ENCODE measurements at places on chromosomes 7 and 10.
A peak's percentile ranks its signal among the peaks of the same experiment; 100 is the strongest.

- DNase-seq = no peak
These were observed 49.4 kb upstream of the EGFR start for GRCh38 chr7:54969208-54969967.

GRCh38 chr10:93579985-93580711 lies 13.7 kb downstream of the FFAR4 start:
- DNase-seq = no peak

DNA sequence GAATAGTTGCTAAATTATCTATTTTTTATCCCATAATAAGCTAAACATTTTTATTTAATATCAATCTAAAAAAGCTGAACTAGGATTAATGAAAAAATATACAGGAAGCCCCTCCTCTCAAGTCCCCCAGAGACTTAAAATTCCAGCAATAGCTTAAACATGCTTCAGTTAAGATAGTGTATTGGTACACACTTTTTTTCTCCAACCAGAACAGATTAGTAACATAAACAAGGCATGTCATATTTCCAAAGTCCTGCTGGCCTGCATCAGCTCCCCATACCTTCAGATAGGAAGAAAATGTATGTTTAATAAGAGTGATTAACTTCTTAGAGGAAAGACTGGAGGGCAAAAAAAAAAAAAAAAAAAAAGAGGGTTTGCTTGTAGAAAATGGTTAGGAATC lies 7.1 kb downstream of the TBX20 start:
- DNase-seq = no peak

DNA sequence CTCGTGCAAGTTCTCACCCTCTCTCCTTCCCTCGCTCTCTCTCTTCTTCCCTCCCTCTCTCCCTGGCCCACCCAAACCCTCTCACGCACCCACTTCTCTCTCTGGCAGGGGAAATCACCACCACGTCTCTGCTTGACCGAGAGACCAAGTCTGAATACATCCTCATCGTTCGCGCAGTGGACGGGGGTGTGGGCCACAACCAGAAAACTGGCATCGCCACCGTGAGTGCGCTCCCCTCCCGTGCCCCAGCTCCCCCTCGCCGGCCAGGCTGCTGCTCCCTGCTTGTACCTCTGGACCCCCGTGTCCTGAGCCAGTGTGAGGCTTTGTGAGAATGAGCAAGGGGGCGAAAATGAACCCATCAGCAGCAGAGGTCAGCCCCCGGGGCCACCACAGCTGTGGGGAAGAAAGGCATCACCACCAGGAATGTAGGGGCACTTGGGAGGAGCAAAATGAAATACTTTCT lies 25.5 kb downstream of the C10orf105 start:
- no peak for DNase-seq

- DNase-seq = no peak
These were observed 232.5 kb upstream of the FZD1 start for GRCh38 chr7:91031757-91032156.

DNA sequence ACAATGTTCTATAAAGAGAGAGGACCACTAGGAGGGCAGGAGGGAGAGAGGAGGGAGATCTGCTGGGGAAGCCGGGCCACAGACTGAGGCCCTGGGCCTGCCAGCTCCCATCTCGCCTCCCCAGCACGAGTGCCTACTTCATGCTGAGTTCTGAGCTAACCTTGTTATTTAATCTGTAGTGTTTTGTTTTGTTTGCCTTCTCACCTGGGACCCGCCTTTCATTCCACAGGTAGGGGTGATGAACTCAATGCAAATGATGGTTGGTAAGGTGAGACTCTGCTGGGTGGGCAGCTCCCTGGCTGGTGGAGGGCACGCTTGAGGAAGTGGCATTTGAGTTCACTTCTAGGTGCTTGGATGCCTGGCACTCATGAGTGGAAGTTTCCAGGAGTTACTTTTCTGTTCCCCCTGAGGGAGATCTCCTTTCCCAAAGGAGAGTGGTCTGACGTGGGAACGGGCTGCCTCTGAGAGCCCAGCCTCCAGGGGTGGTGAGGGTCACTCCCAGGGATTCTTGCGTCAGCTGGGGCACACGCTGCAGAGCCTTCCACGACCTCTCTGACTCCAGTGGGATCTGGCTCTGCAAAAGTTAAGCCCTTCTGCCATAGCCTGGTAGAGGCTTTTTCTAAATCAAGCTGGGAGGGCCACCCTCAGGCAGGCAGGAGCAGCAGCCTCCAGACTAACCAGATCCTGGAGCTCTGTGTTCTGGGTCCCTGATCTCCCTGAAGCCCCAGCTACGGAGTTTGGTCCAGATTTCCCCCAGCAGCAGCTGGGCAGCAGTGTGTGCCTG lies 22.4 kb downstream of the UBTD1 start:
- no peak for DNase-seq

GRCh38 chr7:157613575-157614322 lies 276.9 kb downstream of the DNAJB6 start:
- no peak for DNase-seq

- no peak for DNase-seq
These were observed 233.3 kb downstream of the SLC25A13 start for GRCh38 chr7:96088579-96088978.

GRCh38 chr7:139753693-139754111 lies 24.1 kb downstream of the HIPK2 start:
- no peak for DNase-seq

GRCh38 chr7:123687161-123687560 lies 31.5 kb downstream of the LMOD2 start:
- DNase-seq = no peak

GRCh38 chr10:96666741-96667140 lies 53.6 kb downstream of the PIK3AP1 start:
- no peak for DNase-seq

- peak; percentile 81 for DNase-seq
These were observed 22.4 kb downstream of the STN1 start for GRCh38 chr10:103895411-103896186.

DNA sequence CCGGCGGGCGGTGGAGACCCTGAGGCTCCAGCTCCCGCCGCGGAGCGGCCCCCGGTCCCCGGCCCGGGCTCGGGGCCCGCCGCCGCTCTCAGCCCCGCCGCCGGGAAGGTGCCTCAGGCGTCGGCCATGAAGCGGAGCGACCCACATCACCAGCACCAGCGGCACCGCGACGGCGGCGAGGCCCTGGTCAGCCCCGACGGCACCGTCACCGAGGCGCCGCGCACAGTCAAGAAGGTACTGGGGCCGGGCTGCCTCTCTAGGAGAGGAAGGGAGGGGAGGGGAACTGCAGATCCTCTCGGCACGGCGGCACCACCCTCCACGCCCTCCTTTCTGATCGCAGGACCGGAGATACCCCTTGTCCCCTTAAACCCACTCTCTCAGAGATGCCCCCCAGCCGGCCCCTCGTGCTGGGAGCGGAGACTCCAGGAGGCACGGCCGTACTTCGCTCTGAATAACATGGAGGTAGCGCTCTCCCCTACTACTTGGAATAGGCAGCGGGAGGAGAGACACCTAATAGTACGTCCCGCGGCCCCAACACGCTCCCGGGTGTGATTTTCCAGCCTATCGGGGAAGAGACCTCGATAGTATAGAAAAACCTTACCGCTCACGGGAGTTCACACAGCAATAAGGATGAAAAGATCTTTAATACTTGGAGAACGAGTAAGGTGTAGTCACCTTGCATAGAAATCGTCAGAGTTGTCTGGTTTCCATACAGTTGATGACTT lies 538 bp downstream of the AHCYL2 start:
- peak; percentile 23 for DNase-seq

GRCh38 chr7:102896585-102896984 lies 16.2 kb upstream of the LRRC17 start:
- no peak for DNase-seq

GRCh38 chr7:69681181-69681580 lies 82.9 kb downstream of the AUTS2 start:
- no peak for DNase-seq

GRCh38 chr10:110758128-110758765 lies 113.5 kb upstream of the PDCD4 start:
- DNase-seq = no peak

GRCh38 chr7:135447748-135448147 lies 62.2 kb downstream of the CNOT4 start:
- no peak for DNase-seq

- DNase-seq = no peak
These were observed 102.1 kb downstream of the DOCK4 start for GRCh38 chr7:112104120-112104519.

GRCh38 chr7:153190986-153191385 lies 431.4 kb downstream of the ACTR3B start:
- no peak for DNase-seq

DNA sequence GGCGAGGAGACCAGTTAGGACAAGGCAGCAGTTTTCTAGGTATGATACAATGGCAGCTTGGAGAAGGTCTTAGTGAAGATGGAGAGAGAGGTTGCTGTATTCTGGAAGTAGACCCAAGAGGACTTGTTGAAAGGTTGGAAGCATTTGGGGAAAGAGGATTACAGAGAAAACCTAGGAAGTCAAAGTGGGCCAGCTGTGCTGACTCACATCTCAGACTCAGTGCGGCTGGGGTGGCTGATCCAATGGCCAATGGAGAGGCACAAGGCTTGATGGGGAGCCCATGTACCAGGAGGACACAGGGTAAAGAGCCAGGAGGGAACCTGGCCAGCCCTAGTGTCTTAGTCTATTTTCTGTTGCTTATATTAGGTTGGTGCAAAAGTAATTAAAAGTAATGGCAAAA lies 194.5 kb upstream of the GALNT17 start:
- DNase-seq = no peak

DNA sequence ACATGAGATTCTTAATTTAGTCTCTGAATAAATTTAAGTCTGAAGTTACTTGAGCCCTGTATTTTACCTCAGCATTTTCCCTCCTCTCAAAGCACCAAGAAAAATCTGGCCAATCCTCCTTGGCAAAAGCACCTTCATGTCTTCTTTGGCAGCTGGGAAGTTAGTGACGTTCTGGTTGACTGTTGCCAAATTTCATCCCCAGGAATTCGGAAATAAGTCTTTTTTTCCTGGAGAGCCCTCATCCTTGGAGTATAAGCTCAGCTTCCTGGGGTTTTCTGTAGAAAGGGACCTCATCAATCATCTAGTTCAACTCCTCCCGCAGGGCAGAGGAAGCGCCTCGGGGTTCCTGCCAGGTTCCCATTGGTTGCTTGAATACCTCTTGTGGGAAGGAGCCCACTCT lies 377.6 kb downstream of the PHTF2 start:
- peak; percentile 67 for DNase-seq

- no peak for DNase-seq
These were observed 52.8 kb downstream of the HHEX start for GRCh38 chr10:92742331-92743228.

DNA sequence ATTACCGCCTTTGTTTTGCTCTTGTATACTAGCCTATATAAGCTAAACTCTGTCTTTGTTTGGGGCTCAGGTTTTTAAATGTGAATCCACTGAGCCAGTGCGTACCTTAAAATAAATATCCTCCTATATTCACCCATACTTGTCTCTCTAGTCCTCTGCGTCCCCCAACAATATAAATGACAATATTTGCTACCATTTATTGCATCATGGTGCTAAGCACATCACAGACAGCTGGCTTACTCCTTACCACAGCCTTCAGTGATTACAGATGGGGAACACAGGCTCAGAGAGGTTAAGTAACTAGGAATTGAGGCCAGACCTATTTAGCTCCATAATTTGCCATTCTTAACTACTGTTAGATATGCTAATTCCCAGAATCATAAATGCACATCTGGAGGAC lies 3.4 kb upstream of the ADCK2 start:
- DNase-seq = no peak

- DNase-seq = no peak
These were observed 39.2 kb upstream of the MKRN1 start for GRCh38 chr7:140518370-140519006.

DNA sequence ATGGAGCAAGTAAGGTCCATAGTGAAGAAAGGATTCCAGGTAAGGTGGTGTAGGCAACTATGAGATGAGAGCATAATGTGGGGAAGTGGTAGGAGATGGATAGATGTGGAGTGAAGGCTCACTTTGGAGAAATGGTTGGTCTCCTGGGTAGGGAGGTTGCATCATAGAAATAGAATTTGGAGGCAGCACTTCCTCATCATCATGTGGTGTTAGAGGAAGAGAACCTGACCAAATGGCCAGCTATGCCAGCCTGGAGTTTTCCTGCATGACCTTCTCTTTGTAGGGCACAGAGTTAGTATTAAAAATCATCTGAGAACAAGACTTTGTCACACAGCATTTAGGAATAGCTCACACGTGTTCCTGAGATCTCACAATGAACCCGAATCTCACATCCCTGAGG lies 126.7 kb upstream of the CXCL12 start:
- DNase-seq = no peak

- no peak for DNase-seq
These were observed 291.1 kb downstream of the GLRX3 start for GRCh38 chr10:130427216-130427722.

- peak; percentile 90 for DNase-seq
These were observed 1290.3 kb upstream of the SORCS1 start for GRCh38 chr10:108454793-108455192.

DNA sequence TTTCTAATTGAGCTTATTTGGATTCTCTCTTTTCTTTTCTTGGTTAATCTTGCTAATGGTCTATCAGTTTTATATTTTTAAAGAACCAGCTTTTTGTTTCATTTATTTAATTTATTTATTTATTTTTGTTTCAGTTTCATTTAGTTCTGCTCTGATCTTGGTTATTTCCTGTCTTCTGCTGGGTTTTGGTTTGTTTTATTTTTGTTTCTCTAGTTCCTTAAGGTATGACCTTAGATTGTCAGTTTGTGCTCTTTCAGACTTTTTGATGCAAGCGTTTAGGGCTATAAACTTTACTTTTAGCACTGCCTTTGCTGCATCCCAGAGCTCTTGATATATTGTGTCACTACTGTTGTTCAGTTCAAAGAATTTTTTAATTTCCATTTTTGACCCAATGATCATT lies 149.7 kb upstream of the SLC25A13 start:
- DNase-seq = no peak

DNA sequence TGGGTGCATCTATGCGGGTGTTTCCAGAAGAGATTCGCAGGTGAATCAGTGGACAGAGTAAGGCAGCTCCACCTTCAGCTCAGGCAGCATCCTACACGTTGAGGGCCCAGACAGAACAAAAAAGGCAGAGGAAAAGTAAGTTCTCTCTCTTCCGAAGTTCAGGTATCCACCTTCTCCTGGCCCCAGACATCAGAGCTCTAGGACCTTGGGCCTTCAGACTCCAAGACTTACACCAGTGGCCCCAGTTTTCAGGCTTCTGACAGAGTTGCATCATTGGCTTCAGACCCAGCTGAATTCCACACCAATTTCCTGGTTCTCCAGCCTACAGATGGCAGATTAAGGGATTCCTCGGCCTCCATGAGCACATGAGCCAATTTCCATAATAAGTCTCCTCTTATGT lies 102.2 kb upstream of the GPR26 start:
- DNase-seq = peak; percentile 20

GRCh38 chr7:31027161-31027965 lies 24.7 kb upstream of the ADCYAP1R1 start:
- DNase-seq = peak; percentile 3

Measured in AG10803 (cell line).